ENCODE measurements at places on chromosomes 7 and 10.

- DNase-seq = no peak
Measured at GRCh38 chr10:11194859-11195586, 177.4 kb downstream of the CELF2 start.

GRCh38 chr10:115402699-115403098 is 309.5 kb downstream of the ATRNL1 start:
- no peak for DNase-seq

- DNase-seq = no peak
Measured at GRCh38 chr10:43121444-43121843, 16.8 kb upstream of the CSGALNACT2 start.

- no peak for DNase-seq
Measured at GRCh38 chr10:132575320-132576201, 38.0 kb downstream of the INPP5A start.

GRCh38 chr10:17643339-17643754 is 604 bp upstream of the STAM start:
- DNase-seq = no peak

DNA sequence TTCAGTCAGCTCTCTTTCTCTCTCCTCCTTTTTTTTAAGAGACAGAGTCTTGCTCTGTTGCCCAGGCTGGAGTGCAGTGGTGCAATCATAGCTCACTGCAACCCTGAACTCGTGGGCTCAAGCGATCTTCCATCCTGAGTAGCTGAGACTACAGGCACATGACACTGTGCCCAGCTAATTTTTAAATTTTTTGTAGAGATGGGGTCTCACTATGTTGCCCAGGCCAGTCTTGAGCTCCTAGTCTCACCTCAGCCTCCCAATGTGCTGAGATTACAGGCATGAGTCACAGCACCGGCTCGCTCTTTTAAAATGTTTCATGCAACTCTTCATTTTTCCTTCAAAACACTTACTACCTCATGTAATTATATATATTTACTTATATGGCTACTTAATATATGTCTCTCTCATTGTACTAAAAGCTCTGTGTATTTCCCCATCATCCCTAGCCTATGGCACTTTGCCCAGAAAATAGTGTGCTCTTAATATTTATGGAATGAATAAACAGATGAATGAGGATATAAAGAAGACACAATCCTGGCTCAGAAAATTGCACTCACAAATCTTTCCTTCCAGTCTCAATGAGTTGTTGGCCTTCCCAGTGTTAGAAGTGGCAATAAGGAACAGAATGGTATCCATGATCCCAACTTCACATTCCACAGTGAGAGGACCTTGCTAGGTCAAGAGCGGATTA is 33.9 kb downstream of the EBLN1 start:
- DNase-seq = no peak

DNA sequence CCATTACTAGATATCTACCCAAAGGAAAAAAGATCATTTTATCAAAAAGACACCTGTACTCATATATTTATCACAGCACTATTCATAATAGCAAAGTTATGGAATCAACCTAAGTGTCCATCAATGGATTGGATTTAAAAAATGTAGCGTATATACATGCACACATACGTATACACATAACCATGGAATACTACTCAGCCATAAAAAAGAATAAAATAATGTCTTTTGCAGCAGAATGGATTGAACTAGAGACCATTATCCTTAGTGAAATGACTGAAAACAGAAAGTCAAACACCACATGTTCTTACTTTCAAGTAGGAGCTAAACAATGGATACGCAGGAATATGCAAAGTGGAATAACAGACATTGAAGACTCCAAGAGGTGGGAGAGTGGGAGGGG is 157.7 kb upstream of the LAMB4 start:
- no peak for DNase-seq

- DNase-seq = no peak
Measured at GRCh38 chr10:79316671-79317431, 30.4 kb upstream of the PPIF start.

DNA sequence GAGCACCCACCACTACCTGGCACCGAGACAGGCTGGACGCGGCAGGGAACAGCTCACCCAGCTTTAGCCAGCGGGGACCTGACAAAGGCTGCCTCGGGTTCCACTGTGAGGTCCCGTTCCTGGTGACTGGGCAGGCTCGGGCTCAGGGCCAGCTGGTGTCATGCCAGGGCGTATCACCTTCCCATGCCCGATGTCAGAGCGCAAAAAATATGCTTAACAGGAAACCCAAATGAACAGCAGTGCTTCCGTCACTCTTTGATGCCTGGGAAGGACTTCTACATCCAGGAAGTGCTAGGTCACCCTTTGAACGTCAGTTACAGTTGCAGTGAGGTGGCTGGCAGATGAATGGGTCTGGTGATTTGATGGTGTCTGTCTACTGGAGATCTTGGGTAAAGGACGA is 106.0 kb downstream of the ADARB2 start:
- DNase-seq = no peak

DNA sequence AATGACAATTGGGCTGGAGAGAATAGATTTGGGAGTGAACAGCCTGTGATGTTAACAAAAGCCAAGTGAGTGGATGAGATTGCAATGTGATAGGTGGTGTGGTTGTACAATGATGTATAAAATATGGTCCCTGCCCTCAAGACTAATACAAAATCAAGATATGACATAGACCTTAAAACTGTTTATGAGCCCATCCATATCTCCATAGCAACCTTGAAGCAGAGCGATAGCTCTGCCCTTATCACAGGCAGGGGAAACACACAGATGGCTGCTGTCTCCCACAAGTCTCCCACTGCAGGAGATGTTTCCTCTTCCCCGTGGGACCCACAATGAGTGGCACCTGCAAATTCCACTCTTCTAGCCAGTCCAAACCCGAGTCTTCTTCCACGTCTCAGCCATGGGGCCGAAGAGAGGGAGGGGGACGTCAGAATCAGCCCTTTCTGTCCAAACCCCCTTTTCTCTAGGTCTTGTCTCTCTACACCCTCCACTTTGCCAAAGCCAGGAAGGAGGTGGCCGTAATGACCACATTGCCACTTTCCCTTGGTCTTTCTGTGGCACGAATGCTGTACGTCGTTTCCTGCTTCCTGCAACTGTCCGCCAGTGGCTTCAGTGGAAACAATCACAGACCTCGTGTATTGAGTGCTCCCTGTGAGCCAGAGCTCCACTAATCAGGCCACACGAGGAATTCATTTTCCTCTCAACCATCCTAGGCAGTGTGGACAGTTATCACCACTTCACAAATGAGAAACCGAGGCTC is 7.5 kb upstream of the TBXAS1 start:
- no peak for DNase-seq

- DNase-seq = peak; percentile 78
Measured at GRCh38 chr10:89029785-89030437, 39.3 kb downstream of the FAS start.

- no peak for DNase-seq
Measured at GRCh38 chr7:33649476-33650441, 255.6 kb upstream of the BMPER start.

DNA sequence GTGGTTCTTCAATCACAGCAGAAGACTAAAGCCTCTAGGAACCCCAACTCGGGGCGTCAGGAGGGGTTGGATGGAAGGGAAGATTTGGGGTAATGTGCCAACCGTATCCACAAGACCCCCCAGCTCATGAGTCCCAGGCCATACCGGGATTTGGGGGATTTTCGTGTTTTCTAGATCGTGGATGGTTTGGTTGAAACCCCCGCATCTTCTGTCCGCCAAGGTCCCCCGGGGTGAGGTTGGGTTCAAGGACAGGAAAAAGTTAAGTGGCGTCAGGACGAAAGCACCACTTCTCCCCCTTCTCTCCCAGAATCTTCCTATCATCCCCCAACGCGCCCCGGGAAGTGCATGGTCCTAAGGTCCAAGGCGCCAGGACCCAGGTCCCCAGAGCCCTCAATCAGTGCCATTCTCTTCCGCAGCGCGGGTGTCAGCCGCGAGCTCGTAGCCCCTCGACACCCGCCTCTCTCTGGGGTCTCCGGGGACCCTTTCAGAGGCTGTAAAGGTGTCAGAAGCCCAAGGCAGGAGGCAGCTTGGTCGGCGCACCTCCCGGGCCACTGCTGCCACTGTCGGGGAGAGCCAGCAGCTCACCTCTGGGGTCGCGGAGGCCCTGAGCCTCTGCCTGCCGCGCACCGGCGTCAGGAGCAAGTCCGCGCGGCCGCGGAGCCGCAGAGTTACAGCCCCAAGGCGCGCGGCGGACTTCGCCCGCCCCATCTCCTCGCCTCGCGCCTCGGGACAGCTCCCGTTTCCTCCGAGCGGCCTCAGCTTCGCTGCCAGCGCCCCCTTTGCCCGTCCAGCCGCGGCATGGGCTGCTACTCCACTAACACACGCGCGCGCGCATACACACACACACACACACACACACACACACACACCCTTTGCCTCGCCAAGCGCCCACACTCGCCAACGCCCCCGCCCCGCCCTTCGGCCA is 1.5 kb downstream of the MKX start:
- peak; percentile 33 for DNase-seq

DNA sequence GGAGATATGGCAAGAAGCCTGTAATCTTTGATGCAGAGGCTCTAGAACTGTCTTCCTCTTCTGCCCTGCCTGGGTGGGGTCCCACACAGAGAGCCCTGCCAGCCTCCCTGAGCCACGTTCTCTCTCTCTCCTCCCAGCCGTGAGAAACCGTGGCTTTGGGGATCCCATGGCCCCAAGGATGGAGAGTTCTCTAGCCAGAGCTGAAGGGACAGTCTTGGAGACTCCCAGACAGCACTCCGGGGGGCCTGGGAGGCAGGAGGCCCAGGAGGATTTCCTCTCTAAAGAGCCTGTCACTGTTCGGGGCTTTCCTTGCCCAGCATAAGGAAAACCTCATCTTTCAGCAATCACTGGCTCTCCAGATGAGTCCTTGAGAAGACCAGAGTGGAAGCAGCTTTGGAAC is 227.1 kb downstream of the ARHGAP12 start:
- no peak for DNase-seq

DNA sequence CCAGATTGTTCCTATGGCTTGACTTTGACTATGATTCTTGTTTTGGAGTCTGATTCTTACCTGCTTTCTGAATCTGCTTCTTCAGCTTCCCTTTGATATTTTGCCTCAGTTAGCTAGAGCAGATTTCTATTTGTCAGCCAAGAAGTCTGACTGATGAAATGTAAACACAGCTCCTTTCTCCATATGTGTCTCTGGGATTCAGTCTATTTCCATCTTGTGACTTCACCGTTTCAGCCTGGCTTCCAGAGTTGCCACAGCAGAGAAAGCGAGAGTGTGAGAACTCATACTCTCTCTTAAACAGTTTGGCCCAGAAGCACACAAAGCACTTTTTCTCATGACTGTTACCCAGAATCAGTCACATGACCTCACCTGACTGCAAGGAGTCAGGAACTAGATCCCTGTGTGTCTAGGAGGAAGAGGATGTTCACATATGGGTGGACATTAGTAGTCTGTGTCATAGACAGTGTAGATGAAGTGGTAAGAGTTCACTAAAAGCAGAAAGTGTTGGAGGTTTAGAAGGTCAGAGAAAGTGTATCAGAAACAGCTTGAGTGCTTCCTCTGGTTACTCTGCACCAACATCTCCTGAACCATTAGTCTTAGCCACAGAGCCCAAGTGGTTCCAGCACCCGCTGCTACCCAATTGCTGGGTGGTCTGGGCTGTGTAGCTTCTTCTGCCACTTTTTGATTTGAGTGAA is 103.4 kb upstream of the CDK6 start:
- no peak for DNase-seq

DNA sequence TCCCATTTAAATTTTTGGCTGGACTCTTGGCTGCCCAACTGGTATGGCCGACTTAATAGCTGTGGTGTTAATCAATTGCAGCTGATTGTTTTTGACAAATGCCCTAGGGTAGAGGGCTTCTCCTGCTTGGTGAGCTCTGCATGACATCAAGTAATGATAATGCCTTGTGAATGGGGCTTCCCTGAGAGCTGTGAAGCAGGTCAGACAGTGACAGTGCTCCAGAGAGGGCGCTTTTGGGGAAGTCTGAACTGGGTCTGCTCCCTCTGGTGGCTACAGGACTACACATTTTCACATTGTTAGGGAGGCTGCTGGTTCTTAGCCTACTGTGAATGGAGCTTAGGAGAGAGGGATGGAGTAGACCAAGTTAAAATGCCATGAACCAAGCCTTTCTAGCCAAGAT is 98.8 kb downstream of the SDK1 start:
- DNase-seq = peak; percentile 2

- no peak for DNase-seq
Measured at GRCh38 chr10:36946598-36946997, 178.8 kb upstream of the ANKRD30A start.

- no peak for DNase-seq
Measured at GRCh38 chr10:59825932-59826331, 72.7 kb upstream of the MRLN start.

DNA sequence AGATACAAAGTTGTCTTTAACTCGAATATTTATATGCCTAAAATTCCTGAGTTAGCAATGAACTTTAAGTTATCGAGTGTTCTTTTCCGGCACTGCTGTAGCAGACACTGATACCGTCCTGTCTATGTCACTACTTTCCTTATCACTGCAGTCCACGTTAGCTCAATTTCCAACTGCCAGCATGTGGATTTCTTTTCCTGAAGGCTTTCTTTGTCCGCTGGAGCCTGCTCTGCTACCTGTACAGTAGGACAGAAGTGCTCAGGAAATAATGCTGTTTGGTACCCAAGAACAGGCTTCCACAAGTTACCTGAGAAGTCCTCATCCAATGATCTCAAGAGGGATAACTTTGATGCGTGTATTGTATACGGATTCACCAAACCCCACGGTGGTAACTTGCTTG is 329.4 kb downstream of the NXPH1 start:
- DNase-seq = no peak

DNA sequence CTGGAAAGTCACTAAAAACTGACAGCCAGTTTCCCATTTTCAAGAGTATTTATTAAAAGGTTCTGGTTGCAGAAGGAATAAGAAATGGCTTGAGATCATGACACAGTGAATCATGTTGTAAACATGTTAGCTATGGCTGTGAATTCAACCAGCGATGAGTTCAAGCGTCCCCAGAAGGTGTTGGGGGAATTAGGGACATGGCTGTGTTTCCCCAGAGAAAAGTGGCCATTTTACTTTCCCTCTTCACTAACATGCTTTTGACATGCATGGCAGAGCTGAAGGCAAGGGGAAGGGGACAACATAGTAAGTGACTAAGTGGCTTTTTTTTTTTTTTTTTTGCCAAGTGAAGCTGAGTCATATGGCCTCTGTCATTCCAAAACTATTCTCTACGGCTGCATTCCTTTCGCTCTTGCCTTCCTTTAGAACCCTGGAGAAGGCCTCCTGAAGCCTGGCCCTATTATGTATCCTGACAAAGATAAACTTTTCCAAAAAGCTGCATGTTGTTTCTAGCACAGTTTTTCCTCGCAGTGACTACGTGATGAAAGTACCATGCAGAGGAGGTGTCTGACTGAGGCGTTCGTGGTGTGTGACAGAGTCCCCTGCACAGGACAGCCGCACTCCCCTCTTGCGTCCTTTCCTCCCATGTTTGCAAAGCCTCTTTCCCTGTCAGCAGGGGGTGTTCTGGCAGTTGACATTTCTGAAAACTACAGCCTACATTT is 46.9 kb downstream of the EGFR start:
- no peak for DNase-seq

DNA sequence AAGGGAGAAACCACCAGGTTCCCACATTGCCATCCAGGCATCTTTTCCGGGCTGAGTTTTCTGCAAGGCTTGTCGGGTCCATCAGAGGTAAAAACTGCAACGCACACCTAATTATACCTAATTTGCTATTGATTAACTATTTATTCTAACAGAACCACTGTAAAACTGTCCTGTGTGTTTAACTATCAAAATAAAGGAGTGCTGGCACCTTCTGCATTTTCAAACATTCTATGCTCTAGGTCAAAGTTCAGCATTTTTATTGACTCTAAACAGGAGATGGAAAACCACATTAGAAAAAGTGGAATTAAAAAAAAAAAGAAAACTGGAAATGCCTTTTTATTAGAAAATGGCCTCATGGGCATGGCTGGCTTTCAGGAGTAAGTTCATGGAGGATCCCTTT is 82.0 kb downstream of the ADARB2 start:
- no peak for DNase-seq

- no peak for DNase-seq
Measured at GRCh38 chr7:149027055-149027454, 1.2 kb downstream of the PDIA4 start.
